GM06990 (cell line): ENCODE measurements at places on chromosomes 12 and 14.

GRCh38 chr14:94569381-94570001, 8.2 kb downstream of the SERPINA4 start:
- DNase-seq, result no peak

DNA sequence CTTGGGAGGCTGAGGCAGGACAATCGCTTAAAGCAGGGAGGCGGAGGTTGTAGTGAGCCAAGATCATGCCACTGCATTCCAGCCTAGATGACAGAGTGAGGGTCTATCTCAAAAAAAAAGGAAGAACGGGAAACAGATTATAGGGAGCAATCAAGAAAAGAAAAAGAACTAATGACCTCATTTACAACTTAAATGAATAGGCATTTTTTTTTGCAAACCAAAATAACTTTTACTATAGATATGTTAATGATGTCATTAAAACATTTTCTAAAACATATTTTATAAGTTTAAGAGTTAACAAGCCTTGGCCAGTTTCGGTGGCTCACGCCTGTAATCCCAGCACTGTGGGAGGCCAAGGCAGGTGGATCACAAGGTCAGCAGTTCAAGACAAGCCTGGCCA, 6.8 kb upstream of the RESF1 start:
- DNase-seq, result no peak

GRCh38 chr12:93163260-93164036, 214.3 kb upstream of the NUDT4 start:
- DNase-seq, result no peak

DNA sequence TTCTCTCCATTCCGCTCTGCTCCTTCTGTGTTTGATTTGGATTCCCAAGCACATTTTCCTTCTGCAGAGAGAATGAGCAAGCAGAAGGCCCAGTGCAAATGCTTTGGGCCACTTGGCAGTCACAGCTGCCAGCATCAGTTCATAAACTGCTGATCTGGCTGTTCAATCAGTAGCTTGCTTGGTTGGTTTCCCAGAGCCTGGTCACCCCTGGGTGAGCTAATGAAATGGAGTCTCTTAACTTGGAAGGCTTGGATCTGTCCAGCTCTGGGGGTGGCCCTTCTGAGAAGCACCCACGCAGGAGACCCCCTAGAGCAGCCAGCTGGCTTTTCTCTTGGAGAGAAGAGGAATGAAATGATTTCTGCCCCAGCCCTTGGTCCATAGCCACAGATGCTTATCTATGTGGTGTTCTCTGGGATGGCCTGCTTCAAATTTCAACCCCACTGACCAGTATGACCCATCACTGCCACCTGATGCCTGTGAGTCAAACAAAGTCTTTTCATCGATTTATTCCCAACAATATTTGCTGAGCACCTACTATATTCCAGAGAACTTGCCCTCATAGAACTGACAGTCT, 30.3 kb downstream of the FAIM2 start:
- no peak for DNase-seq

DNA sequence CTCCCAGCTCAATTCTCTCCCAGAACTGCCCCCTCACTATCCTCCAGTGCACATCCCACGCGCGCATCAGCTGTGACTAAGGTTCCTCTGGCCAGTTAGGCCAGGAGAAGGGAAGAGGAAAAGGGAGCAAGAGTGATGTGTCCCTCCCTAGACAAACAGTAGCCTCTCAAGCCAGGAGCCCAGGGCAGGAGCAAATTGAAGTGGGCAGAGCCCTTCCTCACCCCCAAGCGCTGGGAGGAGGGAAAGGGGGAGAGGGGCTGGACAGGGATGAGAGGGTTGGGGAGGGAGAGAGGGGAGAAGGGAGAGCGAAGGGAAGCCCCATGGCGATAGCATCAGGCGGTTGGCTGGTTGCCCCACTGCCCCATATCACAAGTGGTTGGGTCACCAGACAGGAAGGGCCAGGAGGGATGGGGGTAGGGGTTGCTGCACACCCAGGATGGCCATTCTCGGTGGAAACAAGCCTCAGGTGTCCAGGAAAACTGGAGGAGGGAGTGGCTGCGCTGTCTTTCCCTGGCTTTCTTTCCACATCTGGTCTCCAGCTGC, 1.1 kb downstream of the CD63 start:
- no peak for DNase-seq

GRCh38 chr14:89574420-89574819, 157.4 kb upstream of the FOXN3 start:
- no peak for DNase-seq

GRCh38 chr12:30999723-31000122, 73.2 kb downstream of the TSPAN11 start:
- DNase-seq, result no peak

DNA sequence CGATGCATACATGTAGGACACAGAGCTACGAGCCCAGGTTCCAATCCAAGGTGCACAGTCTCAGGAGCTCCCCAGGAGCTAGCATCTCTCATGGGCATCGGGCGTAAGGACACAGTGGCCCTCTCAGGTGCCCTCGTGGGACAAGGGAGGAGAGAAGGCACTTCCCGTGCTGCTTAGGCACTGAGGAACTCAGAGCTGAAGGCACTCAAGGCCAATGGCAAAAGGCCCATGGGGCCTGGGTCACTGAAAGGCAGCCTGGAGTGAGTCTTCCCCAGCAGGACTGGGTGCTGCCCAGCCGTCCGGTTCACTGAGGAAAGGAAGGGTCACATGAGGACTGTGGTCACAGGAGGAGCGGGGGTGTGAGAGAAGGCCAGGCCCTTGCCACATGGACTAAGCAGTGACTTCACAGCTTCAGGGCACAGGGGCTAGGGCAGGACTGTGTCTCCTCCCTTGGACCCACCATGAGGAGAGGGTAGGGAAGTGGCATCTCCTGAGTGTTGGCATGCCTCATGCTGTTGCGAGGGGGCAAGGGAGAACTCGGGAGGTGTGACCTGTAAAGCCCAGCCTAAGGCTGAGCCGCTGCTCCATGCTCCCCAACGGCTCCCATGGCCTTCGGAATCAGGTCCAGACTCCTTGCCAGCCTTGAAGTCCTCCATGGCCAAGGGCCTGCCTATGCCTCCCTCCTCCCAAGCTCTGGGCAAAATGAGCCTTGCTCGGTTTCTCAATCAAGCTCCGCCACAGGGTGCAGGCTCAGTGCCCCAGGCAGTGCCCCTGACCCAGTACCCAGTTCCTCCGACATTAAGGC, 51.8 kb downstream of the CHGA start:
- DNase-seq, result no peak

DNA sequence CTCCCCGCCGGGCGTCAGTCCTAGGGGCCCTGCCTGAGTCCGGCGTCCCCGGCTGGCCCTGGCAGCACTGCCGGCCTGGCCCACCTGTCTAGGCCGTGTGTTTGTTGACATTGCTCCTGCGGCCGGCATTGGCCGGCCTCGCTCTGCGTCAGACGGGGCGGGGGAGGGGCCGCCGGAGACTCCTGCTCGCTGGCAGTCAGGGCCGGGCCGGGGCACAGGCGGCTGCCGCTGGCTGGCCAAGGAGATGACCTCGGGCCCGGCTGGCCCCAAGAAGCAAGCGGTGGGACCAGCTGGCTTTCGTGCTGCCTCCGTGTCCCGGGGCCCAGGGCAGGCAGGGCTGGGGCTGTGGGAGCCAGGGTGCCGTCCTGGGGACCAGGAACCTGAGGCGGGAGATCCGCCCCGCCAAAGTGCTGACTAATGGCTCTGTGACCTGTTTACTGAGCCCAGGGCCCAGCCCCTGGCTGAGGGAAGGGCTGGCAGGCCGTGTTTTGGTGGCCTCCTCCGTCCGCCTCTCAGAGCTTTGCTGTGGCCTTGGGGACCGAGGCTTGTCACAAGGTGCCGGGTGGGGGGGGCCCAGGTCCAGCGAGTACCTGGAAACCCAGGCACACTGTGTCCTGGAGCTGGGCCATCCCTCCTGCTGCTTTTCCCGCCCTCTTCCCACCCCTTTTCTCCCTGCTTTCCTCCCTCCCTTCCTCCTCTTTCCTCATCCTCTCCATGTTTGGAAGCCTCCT, 1.8 kb downstream of the ULK1 start:
- DNase-seq, result peak; percentile 75

DNA sequence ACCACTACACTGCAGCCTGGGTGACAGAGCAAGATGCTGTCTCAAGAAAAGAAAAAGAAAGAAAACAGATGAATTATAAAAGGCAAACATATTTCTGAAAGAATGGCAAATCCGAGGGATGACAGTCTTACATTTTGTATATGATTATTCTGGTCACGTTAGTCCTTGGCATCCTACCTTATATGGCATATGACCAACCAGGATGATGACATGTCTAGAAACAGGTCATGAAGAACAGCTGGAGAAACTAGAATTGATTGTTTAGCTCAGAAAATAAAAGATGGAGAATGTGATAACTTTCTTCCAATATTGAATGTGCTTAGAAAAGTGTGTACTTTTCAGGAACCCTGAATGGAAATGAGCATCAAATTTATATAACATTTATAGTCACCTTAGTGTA, 19.2 kb downstream of the SLC2A14 start:
- no peak for DNase-seq

- DNase-seq, result no peak
These were observed 24.9 kb downstream of the SNRNP35 start for GRCh38 chr12:123482876-123483275.

DNA sequence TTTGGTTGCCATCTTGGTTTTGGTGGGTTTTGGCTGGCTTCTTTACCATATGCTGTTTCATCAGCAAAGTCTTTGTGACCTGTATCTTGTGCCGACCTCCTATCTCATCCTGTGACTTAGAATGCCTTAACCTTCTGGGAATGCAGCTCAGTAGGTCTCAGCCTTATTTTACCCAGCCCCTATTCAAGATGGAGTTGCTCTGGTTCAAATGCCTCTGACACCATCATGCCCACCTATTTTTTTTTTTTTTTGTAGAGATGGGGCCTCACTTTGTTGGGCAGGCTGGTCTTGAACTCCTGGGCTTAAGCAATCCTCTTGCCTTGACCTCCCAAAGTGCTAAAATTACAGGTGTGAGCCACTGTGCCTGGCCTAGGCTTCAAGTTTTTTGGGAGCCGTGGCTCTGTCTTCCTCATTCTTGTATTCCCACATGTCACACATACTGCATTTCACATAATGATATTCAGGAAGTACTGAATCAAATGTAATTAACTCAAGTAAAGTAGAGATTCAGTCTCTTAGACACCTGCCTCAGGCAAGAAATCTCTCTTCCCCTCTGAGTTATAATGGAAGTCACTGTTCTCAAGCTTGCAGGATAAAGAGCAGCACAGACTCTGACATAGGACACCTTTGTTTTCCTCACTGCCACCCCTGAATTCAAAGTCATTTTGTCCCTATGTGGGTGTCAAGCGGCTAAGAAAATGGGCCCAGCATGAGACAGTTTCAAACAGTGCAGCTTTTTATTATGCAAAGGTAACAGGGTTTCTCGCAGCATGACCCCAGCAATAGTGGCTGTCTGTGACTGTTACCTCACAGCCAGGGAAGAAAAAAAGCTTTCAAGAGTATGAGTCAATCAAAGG, 159.0 kb downstream of the PTPN11 start:
- no peak for DNase-seq

DNA sequence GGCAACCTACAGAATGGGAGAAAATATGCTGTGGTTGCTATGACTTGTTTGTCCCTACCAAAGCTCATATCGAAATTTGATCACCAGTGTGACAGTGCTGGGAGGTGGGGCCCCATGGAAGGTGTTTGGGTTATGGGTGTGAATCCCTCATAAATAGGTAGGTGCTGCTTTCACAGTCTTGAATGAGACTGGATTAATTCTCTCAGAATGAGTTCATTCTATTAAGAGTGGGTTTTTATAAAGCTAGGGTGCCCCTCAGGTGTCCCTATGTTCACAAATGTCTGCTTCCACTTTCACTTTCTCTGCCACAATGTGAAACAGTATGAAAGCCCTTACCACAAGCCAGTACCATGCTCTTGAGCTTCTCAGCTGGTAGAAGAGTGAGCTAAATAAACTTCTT, 133.5 kb downstream of the CPNE8 start:
- DNase-seq, result peak; percentile 33

GRCh38 chr12:30000401-30000800, 216.7 kb upstream of the TMTC1 start:
- DNase-seq, result no peak

DNA sequence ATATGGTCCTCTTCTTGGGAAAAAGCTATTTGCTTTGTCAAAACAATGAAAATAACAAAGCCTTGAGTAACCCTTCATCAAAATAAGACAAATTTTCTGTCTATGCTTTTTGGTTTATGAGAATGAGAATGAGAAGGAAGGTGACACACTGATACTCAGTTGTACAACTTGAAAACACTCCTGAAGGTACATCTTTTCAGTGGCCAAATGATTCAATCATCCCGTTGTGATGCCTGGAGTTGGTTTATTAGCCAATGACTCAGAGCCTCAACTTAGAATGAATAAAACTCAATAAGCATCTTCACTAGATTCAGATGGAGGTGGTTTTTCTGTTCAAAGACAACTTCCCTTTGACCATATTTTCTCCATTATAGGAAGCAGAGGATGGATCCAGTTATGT, 7.8 kb upstream of the CALM1 start:
- DNase-seq, result no peak

DNA sequence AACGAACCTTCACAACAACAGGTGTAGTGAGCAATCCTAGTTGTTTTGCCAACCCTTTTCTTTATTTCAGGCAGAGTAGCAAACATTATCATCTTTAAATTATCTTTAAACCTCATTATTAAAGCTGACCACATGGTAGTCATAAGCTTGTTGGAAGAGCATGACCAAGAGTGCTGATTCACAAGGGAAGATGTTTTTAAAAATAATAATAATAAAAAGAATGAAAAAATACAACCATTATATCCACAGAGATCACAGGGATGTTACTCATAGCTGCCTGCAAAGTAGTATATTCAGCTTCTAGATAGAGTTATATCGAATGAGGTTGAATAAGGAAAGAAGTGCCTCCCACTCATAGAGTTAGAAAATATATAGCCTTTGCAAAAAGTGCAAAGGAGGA, 101.0 kb upstream of the FLRT2 start:
- no peak for DNase-seq

- peak; percentile 85 for DNase-seq
These were observed at the start of gene EVL for GRCh38 chr14:100065111-100065871. TSS of gene EVL (plus strand) at chr14:100065422. CDS start at chr14:100065501, 79 bp downstream.

DNA sequence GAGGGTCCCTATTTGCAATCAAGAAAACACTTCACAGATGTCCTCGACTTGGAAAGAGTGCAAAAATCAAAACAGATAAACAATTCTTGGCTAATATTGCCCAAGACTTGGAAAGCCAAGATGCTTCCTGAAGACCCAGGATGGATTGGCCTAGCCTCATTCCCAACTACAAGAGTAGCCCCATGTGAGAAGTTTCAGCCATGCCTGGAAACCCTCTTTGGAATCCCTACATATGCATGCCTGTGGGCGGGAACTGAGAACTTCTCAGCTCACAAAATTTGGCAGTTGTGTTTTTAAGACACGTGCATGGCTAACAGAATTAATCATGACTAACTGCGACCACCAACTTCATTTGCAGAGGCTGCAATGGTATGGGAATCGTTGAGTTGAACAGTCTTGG, 283.2 kb upstream of the TBX3 start:
- DNase-seq, result no peak

- DNase-seq, result no peak
These were observed 29.2 kb upstream of the LHX5 start for GRCh38 chr12:113500782-113501311.

DNA sequence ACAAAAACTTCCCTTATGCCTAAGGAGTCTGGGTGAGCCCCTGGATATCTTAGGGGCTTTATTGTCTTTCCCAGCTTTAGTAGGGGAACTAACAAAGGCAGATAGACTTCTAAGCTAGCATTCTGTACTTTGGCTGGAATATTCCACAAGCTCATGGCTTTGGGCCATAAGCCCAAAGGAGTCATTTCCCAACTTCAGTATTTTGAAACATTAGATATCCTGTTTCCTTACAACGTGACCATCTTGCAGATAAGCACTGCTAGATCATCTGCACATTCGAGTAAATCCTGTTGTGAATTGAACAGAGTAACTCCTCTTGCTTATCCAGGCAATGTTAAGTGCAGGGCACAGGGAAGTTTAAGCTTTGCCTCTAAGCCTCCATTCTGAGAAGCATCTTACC, 70.6 kb upstream of the ACTN1 start:
- DNase-seq, result no peak
